Nasal cavity respiratory epithelium epithelial cell of viscerocranial mucosa (primary cell): ENCODE measurements at places on chromosomes 4 and X. TPM values are rescaled to one million over a fixed set of nuclear protein-coding genes. Genes with fewer than 3 reads are reported as not detected.

CORIN gene
- 0.34 and 0.78 TPM in 2 replicates for total RNA-seq

GAGE13 gene
- total RNA-seq = not detected in 2 replicates

FRG1 gene
- total RNA-seq = 18.8 and 21.0 TPM in 2 replicates

KANTR gene
- total RNA-seq = 3.8 and 10.0 TPM in 2 replicates

F8A3 gene
- 0.34 and 1.4 TPM in 2 replicates for total RNA-seq

CRMP1 gene
- under 0.01 TPM in 1 of 2 replicates, not detected in the other for total RNA-seq

PDLIM3 gene
- 0.68 and 0.71 TPM in 2 replicates for total RNA-seq

OTC gene
- not detected in 2 replicates for total RNA-seq

S100P gene
- 19.9 and 208 TPM in 2 replicates for total RNA-seq

DGAT2L6 gene
- not detected in 2 replicates for total RNA-seq

SPACA5 gene
- not detected in 2 replicates for total RNA-seq

NMU gene
- total RNA-seq = 4.7 and 13.7 TPM in 2 replicates

FDCSP gene
- total RNA-seq = not detected in 2 replicates

HMGN5 gene
- total RNA-seq = 0.34 and 0.78 TPM in 2 replicates

MRFAP1L1 gene
- 55.4 and 60.4 TPM in 2 replicates for total RNA-seq

SPON2 gene
- total RNA-seq = 3.1 and 16.9 TPM in 2 replicates

VCX gene
- not detected in 2 replicates for total RNA-seq

CC2D2A gene
- 6.2 and 8.3 TPM in 2 replicates for total RNA-seq

CSAG2 gene
- total RNA-seq = not detected in 2 replicates

HS6ST2 gene
- total RNA-seq = 8.5 and 14.0 TPM in 2 replicates

NLRP2B gene
- total RNA-seq = not detected in 2 replicates

MAGED4 gene
- 0.57 TPM in 1 of 2 replicates, not detected in the other for total RNA-seq

C4orf36 gene
- 1.7 and 3.1 TPM in 2 replicates for total RNA-seq

UGT2B15 gene
- not detected in 2 replicates for total RNA-seq

REELD1 gene
- 0.36 TPM in 1 of 2 replicates, not detected in the other for total RNA-seq

ARR3 gene
- not detected in 2 replicates for total RNA-seq

GPR119 gene
- total RNA-seq = not detected in 2 replicates

ADRA2C gene
- total RNA-seq = 0.34 and 0.93 TPM in 2 replicates

TRIM75 gene
- not detected in 2 replicates for total RNA-seq

FAM184B gene
- total RNA-seq = under 0.01 TPM in 1 of 2 replicates, not detected in the other

IQSEC2 gene
- total RNA-seq = 2.7 and 10.8 TPM in 2 replicates

SAP30 gene
- total RNA-seq = 5.1 and 11.5 TPM in 2 replicates

LNX1 gene
- 2.1 and 5.1 TPM in 2 replicates for total RNA-seq

RTL3 gene
- not detected in 2 replicates for total RNA-seq

FGB gene
- total RNA-seq = not detected in 2 replicates

DMRTC1 gene
- not detected in 2 replicates for total RNA-seq

MAP3K15 gene
- total RNA-seq = not detected in 2 replicates

TCEAL2 gene
- not detected in 2 replicates for total RNA-seq

ENPEP gene
- 0.34 TPM in 1 of 2 replicates, not detected in the other for total RNA-seq

RAB9B gene
- total RNA-seq = 0.07 TPM in 1 of 2 replicates, not detected in the other

FAM47A gene
- total RNA-seq = not detected in 2 replicates
